ENCODE measurements at places on chromosomes 7 and 10.

- DNase-seq: no peak
These were observed 58.3 kb upstream of the COMTD1 start for GRCh38 chr10:75294031-75294437.

DNA sequence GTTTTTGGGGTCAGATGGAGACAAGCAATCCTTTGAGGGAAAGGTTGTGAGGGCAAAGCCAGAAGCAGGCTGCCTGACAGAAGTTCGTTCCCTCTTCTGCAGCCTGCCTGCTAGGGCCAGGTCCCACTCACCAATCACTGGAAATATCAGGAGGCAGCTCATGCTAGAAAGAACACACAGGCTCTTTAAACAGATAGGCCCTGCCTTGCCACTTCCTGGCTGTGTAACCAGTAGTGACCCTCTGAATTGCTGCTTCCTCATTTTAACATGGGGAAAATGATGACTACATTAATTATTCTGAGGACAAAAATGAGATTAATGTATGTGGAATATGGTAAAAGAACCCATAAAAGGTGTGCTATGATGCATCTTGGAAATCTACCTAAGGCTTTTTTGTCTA is 50.5 kb upstream of the MRLN start:
- no peak for DNase-seq

GRCh38 chr7:42080841-42081586 is 156.0 kb downstream of the GLI3 start:
- DNase-seq: no peak

GRCh38 chr10:19993714-19994315 is 177.6 kb downstream of the PLXDC2 start:
- no peak for DNase-seq

GRCh38 chr10:3139216-3139910 is 33.2 kb downstream of the PITRM1 start:
- no peak for DNase-seq

DNA sequence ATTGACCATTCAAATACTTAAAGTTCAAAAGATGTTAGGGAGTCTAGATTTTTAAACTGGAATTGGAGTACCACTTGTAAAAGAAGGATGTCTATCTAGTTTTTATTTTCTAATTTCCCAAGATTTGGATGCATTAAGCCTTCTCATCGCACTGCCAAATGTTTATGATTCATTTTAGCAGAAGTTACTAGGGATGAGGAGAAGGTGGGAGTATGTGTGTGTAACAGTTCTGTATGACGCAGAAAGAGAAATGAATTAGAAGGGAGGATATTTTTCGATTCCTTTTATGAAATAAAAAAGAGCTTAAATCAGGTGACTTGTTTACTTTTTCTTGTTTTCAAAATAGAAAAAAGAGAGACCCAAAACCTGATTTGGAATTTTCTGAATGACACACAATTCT is 6.8 kb upstream of the SLK start:
- no peak for DNase-seq

DNA sequence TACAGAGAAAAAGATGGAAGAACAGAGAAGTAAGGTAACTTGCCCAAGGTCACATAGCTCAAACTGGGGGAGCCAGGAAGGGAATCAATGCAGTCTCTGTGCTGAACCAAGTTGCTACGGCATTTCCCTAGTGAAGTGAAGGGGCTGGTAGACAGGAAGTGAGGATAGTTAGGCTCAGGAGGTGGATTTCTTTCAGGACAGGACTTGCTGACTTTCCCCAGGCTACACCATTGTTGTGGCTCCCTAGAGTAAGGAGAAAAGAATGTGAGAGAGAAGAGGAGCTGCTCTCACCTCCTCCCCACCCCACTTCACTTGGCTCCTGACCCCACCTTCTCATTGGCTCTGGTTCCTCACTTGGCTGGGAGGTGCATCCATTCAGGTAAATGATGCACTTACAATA is 316.9 kb downstream of the INHBA start:
- no peak for DNase-seq

- DNase-seq: no peak
These were observed 45.2 kb downstream of the MTERF1 start for GRCh38 chr7:91835091-91835825.

DNA sequence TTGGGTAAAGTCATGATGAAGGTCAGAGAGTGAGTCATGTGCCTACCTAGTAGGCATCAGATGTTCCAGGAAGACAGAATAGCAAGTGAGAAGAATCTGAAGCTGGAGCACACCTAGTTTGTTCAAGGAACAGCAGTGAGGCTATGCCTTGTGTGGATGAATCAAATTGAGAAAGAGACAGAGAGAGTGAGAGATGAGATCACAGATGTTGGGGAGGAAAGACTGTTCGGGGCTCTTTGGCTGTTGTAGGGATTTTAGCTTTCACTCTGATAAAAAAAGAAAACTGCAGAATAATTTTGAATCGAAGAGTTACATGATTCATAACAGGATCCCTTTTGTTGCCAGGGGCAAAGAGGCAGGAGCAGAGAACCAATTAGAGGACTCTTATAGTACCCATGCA is 6.3 kb downstream of the LIPF start:
- DNase-seq: no peak

- no peak for DNase-seq
These were observed 220.6 kb downstream of the ADRA2A start for GRCh38 chr10:111297351-111297848.

- DNase-seq: no peak
These were observed 13.1 kb downstream of the CNPY1 start for GRCh38 chr7:155533120-155533826.

GRCh38 chr7:781186-781849 is 51.0 kb upstream of the SUN1 start:
- no peak for DNase-seq

DNA sequence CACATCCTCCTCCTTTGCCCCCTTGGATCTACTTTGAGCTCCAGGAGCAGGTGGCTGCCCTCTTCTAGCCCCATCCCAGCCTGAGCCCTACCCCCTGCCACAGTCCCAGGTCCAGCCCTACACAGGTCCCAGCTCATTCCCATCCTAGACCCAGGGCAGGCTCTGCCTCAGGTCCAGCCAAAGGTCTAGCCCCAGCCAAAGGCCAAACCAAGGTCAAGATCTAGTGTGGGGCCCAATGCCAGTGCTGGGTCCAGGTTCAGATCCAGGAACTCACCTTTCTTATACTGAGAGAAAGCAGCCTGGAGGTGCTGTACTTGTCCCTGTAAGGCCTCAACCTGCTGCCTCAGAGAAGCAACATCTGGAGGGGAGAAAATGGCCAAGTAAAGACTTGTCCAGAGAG is 8.5 kb downstream of the SFTPD start:
- DNase-seq: no peak

- DNase-seq: no peak
These were observed 85.5 kb downstream of the GLRX3 start for GRCh38 chr10:130221456-130222375.

- DNase-seq: no peak
These were observed 100.7 kb downstream of the GNAI1 start for GRCh38 chr7:80235334-80235733.

GRCh38 chr7:141071260-141071854 is 2.5 kb upstream of the TMEM178B start:
- DNase-seq: no peak

DNA sequence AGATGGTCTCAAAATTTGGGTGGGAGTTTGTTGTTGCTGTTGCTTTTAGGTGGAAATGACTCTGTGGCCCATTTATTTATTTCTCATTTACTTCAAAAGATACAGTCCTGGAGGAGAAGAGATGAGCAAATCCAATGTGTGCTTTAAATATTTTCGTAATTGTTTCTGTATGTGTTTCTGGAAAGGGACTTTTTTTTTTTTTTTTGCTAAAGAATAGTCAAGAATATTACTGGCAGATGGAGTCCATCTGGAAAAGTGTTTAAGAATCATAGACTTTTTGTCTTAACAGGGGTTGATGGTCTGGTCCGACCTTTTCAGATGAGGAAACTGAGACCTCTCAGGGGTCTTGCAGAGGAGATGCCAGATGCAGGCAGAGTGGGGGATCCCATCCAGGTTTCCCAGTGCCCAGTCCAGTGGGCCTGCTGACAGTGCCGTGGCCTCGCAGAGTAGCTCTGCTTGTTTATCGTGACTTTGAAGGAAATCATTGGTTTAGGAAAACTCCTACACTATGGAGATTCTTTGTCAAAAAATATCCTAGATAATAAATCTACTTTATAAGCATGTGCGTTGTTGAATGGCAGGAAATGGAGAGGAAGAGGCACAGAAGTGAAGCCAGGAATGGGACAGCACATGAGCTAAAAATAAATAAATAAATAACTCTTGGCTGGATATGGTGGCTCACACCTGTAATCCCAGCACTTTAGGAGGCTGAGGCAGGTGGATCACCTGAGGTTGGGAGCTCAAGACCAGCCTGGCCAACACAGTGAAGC is 164.3 kb upstream of the SVIL start:
- DNase-seq: no peak

DNA sequence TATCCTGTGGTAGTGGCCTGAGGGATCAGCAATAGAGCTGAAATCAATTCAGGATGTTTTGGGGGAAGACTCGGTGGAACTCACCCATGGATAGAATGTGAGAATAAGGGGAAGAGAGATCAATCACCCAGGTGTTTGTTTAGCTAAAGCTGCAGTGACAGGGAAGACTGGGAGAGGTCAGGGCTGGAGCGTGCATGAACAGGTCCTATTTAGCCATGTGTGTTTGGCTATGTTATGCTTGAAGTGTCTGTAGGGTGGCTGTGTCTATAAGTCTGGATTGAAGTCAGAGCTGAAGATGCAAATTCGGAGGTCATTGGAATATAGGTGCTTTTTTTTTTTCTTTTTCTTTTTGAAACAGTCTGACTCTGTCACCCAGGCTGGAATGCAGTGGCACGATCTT is 4.6 kb downstream of the ATP6V1F start:
- no peak for DNase-seq

DNA sequence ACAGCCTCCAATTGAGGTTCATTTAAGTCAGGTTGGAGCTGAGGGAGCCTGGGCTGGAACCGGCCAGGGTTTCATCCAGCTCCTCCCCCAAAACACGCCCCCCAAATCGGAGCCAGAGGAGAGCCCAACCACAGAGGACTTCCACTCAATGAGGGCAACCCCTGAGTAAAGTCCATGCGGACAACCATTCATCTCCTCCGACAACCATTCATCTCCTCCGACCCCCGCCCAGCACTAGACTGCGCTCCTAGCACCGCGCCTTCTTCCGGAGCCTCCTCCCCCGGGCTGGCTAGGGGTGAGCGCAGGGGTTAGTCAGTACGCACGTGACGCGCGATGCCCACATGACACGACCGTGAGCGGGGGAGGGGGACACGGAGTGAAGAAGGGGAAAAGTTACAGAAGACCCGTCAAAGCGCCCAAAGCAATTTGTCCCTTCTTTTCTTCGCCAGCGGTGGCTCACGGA is 1.4 kb downstream of the MAGI2 start:
- no peak for DNase-seq

DNA sequence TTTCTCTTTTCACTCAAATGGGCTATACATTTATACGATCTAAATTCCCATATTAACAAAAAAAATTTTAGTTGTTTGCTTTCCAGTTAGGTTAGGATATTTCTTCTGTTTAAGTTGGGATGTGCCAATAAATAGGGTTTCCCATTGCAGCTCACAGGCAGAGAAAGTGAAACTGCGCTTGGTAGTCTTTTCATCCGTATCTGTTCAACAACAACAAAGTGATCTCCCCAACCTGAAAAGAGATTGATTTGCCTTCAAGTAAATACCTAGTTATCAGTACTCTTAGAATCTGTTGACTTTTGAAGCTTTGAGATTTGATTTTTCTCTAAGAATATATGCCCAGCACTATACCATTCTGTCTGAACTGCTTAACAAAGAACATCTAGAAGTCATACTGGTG is 143.4 kb downstream of the DYNC1I1 start:
- no peak for DNase-seq
